ENCODE measurements at places on chromosomes 7 and 10.

DNA sequence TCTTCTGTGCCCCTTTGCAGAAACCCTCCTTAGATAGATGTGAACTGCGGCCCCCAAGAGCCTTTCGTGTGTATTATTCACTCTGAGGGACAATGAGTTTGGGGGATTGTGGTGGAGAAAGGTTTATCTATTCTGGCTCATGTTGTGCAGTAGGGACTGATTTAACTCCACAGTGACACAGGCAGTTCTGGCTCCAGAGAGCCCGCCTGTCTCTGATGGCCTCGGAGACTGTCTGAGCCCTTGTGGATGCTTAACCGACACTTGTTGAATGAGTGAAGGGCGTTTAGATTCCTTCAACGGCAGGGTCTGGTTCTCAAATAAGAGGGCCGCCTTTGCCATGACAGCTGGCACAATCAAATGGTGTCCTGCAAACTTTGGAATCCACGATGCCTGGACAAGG is 5.8 kb downstream of the NPTX2 start:
- no peak for DNase-seq

- no peak for DNase-seq
These were observed 33.4 kb downstream of the CCM2 start for GRCh38 chr7:45033261-45033930.

DNA sequence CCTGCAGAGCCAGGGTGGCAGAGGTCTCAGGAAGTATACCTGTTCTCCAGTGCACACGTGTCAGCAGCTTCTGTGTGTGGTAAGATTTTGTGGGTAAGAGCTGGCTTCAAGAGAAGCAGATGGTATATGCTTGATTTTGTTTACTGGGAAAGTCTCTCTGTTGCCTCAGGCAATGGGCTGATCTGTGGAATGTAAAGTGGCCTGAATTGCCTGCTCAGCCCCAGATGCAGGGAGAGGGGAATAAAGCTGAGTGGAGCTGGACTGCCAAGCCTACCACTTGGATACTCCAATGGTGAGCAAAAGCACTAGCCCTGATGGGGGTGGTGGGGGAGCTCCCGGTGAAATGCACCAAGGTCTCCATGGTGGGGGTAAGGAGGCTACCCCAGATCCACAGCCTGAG is 156.1 kb downstream of the WDR11 start:
- no peak for DNase-seq

GRCh38 chr7:15559416-15559928 is 2.3 kb downstream of the AGMO start:
- no peak for DNase-seq

DNA sequence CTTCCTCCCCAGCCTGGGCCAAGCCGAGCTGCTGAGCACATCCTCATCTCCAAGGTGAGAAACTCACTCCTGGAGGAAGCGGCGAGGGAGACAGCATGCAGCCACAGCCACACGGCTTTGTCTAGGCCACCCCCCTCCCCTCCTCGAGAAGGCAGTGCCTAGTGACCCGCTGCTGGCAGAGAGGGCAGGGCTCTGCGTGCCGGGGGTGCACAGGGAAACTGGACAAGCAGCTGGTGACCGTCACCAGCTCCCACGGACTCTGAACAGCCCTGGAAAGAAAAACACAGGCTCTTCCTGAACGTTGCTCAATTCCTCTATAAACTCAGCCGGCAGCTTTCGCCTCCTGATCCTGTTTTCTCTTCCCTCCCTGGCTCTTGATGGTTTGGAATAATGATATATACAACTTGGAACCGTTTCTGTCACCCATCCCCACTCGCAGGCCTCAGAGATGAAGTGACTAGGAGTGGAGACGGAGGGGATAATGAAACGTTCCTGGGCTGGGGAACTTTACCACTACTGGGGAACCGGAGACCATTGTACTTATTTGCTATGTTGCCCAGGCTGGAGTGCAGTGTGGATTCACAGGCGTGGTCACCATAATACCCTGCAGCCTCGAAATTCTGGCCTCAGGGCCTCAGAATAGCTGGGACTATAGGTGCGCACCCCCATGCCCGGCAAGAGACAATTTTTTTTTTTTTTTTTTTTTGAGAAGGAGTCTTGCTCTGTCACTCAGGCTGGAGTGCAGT is 19.3 kb downstream of the PAPOLB start:
- no peak for DNase-seq

DNA sequence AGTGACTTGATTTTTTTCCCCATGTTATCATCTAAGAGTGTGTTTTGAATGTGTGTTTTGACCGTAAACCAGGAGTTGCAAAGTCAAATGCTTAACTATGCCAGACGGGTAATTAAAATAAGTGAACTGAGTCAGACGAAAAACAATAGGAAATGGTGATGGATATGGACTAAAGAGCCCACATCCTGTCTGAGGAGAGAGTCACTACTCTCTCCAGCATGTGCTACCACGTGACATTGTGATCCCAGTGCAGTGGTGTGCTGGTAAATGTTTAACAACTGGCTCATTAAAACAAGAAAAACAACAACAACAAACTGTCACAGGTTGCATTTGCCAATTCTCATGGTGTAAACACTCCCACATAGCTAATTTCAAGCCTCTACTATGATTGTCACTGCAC is 164.3 kb downstream of the SUGCT start:
- no peak for DNase-seq

- no peak for DNase-seq
These were observed 6.2 kb upstream of the SMC3 start for GRCh38 chr10:110561292-110561691.

DNA sequence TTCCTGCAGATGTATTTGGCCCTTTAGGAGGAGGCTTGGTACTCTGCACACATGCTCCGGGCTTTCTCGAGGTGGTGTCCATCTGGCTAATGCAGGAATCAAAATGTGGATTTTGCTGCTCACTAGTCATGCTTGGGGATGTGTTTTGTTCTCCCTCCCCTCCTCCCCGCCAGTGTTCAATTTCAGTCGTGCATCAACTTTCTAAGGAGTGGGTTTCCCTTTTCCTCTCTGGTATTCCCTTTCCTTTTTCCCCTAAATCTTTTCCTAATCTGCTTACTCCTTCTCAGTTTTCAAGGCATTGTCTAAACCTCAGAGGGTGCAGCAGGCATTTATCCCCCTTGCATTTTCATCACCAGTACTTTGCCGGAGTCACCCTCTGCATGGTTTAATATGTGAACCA is 201.8 kb downstream of the CCDC3 start:
- DNase-seq: no peak

DNA sequence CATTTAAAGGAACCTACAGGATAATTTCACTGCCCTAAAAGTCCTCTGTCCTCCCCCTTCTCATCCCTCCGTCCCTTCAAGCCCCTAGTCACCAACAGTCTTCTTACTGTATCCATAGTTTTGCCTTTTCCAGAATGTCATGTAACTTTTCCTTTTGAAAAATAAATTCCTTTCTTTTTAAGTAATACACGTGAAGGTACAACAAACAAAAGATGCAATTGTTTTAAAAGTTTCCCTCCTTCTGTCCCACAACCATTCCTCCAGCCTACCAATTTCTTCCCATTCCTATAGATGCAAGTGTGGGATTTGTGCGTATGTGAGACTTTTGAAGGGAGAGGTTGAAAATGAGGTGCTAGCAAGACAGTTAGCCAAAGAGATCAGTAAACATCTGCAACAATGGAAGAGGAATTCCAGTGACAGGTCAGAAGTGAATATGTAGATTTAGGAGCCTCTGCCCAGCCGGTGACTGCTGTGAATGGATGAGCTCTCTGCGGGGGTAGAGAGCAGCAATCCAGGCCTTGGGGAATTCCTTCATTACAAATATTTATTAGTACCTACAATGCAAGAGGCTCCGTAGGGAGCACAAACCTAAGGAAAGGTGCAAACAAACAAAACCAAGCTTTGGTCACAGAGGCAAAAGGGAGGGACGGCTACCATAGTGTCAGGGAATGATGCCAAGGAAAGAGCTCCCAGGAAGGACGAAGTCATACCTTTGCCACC is 243.6 kb downstream of the SKIDA1 start:
- DNase-seq: no peak

DNA sequence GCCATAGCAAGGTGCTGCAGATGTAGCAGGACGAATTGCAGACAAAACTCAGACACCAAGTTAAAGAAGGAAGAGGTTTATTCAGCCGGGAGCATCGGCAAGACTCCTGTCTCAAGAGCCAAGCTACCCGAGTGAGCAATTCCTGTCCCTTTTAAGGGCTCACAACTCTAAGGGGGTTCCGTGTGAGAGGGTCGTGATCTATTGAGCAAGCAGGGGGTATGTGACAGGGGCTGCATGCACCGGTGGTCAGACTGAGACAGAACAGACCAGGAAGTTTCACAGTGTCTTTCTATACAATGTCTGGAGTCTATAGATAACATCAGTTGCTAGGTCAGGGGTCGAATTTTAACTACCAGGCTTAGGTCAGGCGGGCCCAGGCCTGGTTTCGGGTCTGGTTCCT is 222.0 kb upstream of the C7orf33 start:
- DNase-seq: no peak

DNA sequence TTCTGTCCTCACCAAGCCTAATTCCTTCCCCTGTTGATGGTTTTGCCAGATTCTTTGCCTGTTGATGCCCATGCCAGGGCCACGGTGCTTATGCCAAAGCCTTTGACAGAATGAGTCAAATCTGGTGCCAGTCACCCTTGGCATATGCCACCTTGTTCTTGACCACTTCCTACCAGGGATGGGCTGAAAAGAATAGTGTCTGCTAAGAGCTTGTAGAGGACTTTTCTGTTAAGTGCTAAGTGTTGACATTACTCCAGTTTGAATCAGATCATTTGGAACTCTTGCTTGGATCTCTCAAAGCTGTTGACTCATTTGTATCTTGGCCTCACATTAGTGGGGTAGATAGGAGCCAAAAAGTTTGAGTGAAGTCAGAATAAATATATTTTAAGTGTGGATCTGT is 661.2 kb downstream of the AUTS2 start:
- DNase-seq: no peak

DNA sequence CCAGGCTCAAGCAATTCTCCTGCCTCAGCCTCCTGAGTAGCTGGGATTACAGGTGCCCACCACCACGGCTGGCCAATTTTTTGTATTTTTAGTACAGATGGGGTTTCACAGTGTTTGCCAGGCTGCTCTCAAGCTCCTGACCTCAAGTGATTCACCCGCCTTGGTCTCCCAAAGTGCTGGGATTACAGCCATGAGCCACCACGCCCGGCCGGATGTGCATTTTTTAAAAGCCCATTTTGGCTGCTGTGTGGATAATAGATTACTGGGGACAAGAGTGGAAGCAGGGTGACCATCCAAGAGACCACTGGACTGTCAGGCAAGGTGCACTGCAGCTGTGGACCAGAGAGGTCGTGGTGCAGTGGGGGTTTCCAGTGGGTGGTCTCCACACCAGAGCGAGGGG is 21.4 kb downstream of the HKDC1 start:
- DNase-seq: no peak

GRCh38 chr10:98135222-98135899 is 904 bp downstream of the R3HCC1L start:
- DNase-seq: no peak

GRCh38 chr7:50761713-50762112 is 21.0 kb downstream of the GRB10 start:
- DNase-seq: no peak

GRCh38 chr7:123845823-123846216 is 851 bp downstream of the HYAL4 start:
- DNase-seq: no peak

DNA sequence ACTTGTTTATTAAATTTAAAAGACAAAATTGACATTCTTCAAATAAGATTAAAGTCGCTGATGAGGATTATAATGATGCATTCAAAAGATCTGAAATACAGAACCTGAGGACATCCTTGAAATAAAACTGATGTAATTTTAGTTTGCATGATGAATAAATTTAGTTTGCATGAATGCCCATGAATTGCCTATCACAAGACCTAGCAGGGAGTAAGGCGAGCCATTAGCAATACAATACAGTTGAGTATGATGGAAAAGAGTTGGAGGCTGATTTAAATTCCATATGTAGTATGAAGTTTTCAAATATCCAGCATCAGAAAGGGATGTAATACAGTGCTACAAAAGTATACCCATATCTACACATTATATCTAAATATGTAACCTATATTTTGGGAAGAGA is 321.3 kb downstream of the CACNA2D1 start:
- DNase-seq: no peak

GRCh38 chr10:59980356-59980755 is 74.0 kb upstream of the CCDC6 start:
- DNase-seq: no peak

DNA sequence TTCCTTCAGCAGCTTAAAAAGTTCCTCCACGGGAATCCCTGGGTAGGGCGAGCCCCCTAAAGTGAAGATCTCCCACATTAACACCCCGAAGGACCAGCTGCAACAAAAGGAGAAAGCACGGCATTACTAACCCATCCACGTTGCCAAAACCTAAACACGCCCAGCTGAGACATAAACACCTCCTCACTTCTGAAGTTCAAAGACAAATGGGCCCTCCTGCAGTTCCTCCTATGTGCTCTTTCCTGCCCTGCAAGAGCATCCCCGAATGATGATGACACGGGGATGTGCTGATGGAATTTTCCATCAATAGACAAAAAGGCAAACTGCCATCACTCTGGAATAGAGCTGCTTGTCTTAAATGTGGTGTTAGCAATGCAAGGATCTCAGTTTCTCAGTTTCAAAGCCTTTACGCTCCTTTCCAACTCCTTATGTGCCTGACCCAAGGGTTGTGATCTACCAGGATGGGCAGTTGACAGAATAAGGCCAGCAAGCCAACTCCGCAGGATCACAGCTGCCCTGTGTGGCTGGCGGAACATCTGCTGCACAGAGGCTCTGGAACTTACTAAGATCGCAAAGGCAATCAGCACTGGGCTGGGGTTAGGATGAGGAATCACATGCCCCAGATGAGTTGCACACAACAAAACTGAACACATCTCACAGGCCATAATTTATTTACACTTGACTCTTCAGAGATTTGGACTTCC is 112.7 kb downstream of the FGFR2 start:
- no peak for DNase-seq

DNA sequence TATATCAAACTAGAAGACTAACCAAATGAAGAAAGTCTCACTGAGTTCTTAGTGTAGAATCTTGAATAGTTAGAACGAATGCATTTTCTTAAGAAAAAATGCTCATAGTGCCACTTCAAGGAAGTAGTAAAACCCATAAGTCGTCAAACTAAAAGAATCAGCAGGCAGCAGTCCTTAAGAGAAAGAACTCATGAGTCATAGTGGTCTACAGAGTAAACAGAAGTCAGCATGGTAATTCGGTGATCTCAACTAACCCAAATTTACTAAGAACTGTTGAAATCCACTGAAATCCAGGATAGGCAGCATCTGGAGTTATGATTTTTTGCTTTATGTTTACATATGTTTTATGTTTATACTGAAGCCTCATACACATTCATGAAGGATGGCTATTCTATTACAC is 256.2 kb downstream of the LHFPL3 start:
- no peak for DNase-seq

DNA sequence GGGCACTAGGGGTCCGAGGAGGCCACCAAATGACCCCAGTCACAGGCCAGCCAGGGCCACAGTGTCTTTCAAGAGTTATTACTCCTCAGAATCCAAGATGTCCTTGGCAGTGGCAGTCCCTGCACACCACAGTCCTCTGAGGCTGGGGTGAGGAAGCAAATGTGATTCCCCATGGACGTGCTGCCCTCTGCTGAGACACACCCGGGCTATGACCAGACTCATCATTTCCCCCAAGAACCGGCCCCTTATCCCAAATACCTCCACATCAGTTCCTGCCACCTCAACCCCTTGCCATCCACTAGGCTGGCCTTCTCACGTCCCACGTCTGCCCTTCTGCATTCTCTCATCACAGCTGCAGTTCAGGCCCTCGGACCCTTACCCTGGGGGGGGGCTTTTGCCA is 5.0 kb downstream of the PRKAG2 start:
- no peak for DNase-seq

- no peak for DNase-seq
These were observed 34.5 kb downstream of the FAM25A start for GRCh38 chr10:87054373-87055295.

- no peak for DNase-seq
These were observed 672.0 kb upstream of the FOXK1 start for GRCh38 chr7:4010061-4010605.
